Left ventricle myocardium superior (tissue), 1 donor: ENCODE measurements at places on chromosomes 2 and 18.
A peak's percentile ranks its signal among the peaks of the same experiment; 100 is the strongest.

DNA sequence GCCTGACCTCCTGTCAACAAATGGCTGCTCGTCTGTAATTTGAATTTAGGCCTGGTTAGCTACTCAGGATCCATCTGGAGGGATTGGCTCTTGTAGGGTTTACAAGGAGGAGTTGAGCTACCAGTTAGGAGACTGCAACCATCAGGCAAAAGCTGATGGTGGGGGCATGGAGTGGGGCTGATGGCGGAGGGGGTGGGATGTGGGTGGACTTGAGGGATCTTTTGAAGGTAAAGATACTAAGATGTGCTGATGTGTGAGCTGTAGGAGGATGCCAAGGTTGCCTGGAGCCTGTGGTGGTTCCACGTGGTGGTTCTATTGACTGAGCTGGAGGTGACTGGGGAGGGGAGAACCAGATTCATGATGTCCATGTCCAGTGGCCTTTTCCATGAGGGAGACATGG is 240.7 kb downstream of the LPIN1 start:
- no peak for DNase-seq

- no peak for DNase-seq
Measured at GRCh38 chr2:165868211-165868610, 74.2 kb upstream of the GALNT3 start.

DNA sequence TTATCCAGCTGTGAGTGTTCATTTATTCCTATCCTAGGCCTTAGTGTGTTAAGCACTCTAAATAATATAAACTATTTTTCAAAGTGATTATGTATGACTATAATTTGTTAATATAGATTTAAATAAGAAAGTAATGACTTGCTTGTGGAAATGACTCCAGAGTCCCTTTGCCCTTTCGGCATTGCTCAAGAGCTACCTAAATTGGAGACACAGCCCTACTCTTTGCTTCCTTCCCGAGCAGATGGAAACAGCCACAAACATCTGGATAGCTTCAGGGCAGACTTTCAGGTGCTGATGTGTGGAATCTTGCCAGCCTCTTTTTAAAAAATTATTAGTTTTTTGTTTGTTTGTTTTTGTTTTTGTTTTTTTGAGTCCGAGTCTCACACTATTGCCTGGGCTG is 44.0 kb downstream of the SUMO1 start:
- no peak for DNase-seq

- DNase-seq, result no peak
Measured at GRCh38 chr18:79062806-79063205, 6.4 kb upstream of the ATP9B start.

GRCh38 chr2:6818012-6818411 is 47.7 kb downstream of the CMPK2 start:
- DNase-seq, result no peak

- DNase-seq, result no peak
Measured at GRCh38 chr2:21155365-21156136, 31.8 kb downstream of the TDRD15 start.

DNA sequence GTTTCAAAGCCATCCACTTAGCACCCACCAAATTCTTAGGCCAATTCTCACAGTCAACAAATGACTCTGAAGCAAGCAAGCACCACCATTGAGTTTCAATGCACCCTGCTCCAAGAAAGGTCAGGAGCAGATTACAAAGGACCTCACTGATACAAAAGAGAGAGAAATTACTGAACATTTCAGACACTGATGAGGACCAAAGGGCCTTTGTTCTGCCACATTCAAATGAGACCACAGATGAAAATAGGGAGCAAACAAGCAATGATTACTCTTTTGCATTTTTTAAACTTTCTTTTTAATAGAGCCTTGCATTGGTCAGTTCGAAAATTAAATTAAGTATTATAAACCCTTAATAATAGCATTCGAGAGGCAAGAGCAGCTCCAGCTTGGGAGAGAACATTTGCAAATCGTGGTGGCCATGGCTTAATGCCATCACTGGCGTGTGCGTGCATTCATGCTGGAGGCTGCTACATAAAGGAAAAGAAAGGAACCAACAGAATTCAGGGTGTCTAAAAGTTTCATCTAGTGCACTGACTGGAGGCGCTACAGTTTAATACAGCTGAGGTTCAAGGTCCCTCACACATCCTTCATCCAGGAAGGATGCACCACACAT is 87.5 kb downstream of the KLF7 start:
- DNase-seq, result no peak

DNA sequence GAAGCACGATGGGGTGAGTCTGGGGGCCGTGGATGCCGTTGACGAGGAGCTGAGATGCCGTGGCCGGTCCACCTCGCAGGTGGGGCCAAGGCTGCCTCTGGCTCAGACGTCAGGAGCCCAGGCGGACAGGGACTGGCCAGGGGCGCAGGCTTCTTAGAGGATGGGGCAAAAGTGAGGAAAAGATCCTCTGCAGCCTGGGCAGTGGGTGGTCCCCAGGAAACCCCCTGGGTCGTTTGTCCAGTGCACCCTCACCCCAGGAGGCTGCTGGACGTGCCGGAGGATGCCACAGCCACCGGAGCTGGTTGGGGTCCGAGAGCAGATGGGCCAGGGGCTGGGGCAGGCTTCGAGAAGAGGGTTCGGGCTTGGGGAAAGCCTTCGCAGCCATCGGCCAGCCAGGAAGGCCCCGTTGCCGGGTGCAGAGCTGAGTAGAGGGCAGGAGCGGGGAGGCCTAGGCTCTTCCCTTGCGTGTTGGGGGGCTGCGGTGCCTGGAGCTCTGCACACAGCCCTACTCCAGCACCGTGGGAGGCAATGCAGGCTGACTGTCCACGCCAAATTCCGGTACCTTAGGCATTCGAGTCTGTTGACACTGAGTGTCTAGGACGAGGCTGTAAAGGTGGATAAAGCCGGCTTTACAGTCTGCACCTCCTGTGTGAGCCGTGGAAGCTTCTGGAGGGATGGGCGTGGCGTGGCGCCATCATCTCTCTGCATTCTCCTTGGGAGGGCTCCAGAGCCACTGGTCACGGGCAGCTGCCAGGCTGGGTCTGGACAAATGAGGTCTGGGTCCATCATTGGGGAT is 18.8 kb downstream of the GPC1 start:
- peak; percentile 29 for DNase-seq

DNA sequence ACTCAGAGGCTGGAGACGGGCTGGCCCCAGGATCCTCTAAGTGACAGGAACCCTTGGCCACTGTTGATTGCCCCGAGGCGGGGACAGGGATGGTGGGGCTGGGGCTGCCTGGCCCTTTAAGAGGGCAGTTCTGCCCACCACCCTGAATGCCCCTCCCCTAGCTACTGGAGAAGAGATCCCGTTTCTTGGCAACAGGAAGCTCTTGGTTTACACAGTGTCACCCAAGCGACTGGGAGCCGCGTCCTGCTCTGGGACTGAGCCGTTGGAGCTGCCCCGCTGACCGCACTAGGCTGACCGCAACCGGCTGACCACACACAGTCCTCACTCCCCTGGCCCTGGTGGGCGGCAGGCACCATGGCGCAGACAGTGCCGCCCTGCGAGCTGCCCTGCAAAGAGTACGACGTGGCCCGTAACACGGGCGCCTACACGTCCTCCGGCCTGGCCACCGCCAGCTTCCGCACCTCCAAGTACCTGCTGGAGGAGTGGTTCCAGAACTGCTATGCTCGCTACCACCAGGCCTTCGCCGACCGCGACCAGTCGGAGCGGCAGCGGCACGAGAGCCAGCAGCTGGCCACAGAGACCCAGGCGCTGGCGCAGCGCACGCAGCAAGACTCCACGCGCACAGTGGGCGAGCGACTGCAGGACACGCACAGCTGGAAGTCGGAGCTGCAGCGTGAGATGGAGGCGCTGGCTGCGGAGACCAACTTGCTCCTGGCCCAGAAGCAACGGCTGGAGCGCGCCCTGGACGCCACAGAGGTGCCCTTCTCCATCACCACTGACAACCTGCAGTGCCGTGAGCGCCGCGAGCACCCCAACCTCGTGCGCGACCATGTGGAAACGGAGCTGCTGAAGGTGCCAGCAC is at the start of gene TEKT4:
TSS of gene TEKT4 (plus strand) at position 205 of the 862 bp plus-strand sequence. CDS start at position 355, 150 bp downstream.
- no peak for DNase-seq

DNA sequence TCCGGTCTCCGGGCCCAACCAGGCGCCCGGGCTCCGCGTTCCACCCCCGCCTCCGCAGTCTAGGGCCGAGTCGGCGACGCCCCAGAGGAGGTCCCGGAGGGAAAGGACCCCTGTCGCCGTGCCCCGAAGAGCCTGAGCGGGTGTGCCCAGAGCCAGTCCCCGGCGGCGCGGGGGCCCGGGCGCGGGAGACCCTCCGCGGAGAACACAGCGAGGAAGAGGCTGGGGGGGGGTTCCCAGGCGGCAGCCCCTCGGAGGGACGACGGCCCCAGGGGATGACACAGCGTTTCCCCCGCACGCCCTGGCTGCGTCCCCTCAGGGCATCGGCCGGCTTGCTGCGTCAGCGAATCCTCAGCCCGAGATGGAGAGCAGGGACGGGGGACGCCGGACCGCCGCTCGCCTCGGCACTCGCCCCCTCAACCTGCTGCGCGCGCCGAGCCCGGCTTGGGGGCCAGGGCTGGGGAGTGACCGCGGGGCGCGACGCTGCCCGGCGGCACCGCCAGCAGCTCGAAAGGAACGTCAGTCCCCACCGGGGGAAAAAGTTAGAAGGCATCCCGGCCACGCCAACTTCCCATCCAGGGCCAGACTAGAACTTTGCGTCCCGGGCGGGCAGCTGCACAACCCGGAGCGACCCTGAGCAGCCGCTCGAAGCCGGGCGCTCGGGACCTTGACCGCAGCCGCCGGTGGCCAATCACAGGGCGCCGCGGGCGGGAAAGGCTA is 711 bp downstream of the SFXN5 start:
- peak; percentile 58 for DNase-seq

- no peak for DNase-seq
Measured at GRCh38 chr2:102356381-102356712, 751 bp downstream of the IL18R1 start.

- DNase-seq, result no peak
Measured at GRCh38 chr2:225381609-225382008, 17.9 kb upstream of the NYAP2 start.

- no peak for DNase-seq
Measured at GRCh38 chr18:36757991-36758390, 70.8 kb downstream of the TPGS2 start.

DNA sequence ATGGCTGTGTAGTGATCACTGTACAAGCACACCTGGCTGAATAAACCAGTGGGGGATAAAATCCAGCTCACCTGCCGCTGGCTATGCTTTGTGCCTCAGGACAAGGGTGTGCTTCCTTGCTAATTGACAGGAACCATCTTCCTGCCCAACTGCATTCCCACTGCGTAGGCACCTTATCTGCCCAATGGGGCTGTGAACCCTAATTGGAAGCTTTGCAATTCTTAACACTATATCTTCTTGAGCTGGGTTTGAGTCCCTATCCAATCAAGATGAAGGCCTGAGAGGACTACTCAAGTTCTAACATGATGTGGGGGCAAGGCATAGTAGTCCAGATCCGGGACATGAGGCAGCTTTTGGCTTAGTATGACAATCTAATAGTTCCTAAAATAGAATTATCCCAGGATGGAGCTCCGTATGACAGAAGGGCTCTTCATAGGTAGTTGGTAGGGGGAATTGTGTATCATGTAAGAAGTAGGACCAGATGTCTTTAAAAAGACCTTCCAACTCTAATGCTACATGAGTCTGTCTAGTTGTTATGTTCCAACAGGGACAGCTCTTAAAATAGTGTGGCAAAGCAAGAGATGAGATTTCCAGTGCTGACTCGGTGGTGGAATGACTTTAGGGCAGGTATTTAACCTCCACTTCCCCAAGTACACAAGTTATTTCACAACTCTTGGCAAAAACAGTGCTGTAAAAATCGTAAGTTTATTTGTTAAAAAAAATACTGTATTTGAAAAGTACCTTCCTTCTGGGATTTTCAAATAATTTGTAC is 2.3 kb upstream of the TMEM150A start:
- no peak for DNase-seq

DNA sequence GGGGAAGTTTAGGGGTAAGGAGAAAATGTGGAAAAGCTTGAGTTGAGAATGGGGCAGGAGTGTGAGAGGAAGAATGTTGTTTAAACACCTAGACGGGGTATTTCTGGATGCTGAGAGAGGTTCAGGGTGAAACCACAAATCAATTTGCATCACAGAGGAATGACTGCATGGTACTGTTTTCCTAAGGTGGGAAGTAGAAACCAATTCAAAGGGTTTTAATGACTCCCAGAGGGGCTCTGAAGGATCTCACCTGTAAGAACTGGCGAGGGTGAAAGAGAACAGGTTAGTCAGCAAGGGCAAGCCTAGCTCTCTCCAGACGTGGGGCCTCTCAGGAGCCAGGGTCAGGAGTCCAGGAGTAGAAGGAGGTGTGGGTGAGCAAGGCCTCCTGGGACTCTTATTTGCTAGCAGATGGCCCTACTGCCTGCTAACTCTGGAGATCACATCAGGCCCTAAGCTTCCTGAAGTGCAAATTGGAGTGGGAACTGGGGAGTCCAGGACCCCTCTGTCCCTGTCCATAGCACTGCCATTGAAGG is 133.0 kb upstream of the CELF4 start:
- no peak for DNase-seq

DNA sequence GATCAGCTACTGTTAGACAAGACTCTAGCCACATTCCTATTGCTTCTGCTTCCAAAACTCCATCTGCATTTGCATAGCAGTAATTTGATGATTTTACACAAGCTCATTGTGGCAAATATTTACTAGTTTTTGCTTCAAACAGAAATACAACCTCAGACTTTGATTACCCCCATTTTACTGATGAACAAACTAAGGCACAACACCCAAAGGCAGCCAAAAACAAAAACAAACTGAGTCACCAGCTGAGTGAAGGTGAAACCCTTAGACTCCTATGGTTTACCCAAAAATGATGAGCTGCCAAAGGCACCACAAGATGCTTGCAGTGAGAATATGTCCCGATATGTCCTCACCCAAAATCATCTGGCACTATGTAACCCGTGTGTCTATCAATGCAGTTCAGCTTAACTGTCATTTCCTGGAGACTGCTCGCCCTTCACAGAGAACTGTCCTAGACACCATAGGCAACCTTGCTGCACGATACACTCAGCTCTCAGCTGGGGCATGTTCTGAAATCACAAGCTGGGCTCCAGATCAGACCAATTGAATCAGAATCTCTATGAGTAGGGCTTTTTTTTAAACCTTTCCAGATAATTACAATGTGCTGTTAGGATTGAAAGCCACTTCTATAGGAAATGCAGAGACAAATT is 4.1 kb upstream of the EVA1A start:
- no peak for DNase-seq

DNA sequence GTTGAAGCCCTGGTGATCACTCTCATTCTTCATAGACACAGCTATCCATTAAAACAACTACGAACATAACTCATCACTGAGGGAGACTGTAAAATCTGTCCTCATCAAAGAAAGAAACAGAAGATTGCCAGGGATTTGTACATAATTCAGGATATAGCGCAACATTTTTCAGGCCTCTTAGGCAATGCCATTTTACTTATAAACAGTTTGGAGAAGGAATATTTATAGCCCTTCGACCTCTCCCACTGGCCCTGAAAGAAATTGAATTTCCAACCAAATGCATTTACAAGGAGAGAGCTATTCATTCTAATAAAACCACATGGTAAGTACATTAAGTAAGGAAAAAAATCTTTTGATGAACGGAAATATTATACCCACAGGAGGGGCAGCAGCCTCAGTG is 295.0 kb downstream of the RAD51AP2 start:
- DNase-seq, result no peak

- no peak for DNase-seq
Measured at GRCh38 chr2:124533226-124533954, 508.3 kb downstream of the CNTNAP5 start.
